ENCODE measurements at places on chromosomes 13 and 19. TPM values are rescaled to one million over a fixed set of nuclear protein-coding genes. Genes with fewer than 3 reads are reported as not detected.

DNA sequence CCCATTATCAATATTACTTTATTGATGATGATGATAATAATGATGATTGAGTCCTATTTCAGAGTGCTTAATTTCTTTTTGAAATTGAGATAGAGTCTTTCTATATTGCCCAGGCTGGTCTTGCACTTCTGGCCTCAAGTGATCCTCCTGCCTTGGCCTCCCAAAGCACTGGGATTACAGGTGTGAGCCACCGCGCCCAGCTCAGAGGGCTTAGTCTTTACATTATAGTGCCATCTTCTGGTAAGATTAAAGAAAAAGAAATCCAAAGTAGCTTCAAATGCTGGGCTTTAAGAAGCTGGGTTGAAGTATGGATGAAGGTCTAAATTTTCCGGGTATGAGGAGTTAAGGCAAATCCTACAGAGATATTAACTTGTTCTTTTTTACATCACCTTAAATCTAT lies 3.4 kb upstream of the ZNF333 start:
- peak; percentile 62 for DNase-seq

DNA sequence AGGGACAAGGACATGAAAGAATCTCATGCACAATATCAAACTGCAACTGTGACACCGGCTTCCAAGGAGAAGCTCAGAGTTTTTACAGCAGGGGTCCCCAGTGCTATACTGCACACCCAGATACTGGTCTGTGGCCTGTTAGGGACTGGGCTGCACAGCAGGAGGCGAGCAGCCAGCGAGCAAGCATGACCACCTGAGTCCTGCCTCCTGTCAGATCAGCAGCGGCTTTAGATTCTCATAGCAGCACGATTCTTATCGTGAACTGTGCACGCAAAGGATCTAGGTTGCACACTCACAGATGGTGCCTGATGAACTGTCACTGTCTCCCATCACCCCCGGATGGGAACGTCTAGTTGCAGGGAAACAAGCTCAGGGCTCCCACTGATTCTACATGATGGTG lies 13.1 kb upstream of the CD22 start:
- no peak for DNase-seq

- no peak for DNase-seq
Observed at GRCh38 chr13:42109957-42110356, 61.5 kb downstream of the DGKH start.

RGS9BP gene
- 1.6 TPM for total RNA-seq

ZNF439 gene
- total RNA-seq, result 2.8 TPM

ZFP36 gene
- 68.4 TPM for total RNA-seq
